Foreskin keratinocyte (primary cell): ENCODE measurements at places on chromosomes 7 and 10. TPM values are rescaled to one million over a fixed set of nuclear protein-coding genes. Genes with fewer than 3 reads are reported as not detected.

- no peak for DNase-seq
Observed at GRCh38 chr7:12612622-12613021, 42.1 kb downstream of the SCIN start.

PON1 gene
- total RNA-seq, result not detected in 2 replicates

ERLIN1 gene
- total RNA-seq, result 42.7 and 49.7 TPM in 2 replicates

DNA sequence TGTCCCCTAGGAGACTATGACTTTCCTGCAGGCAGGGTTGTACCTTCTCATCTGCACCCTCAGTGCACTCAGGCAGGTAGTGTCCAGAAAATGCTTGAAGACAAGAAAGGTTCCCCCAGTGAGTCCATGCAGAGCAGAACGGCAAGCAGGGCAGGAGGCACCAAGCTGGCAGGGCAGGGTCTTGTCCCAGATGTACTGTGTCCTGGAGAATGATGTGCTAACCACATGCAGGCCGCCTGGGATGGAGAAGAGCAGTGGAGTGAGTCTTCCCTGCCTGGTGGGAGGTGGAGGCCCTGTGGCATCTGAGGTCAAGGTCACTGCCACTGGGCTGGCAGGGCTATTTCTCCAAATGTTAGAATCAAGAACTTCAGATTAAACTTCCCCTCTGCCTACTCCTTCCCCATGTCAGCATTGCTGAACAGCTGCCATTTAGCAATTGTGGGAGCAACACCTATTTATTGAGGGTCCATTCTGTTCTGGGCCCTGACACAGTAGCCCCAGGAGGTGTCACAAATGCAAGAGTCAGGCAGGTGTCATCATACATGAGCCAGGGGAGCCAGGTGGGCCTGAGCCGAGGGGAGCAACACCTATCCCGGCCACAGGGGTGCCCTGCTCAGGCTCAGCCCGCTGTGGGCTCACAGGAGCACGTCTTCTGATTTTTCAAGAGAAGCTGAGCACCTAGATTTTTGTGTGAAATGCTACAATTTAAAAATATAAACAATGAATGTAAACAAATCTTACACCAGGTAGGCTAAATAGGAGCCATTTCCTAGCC lies 34.1 kb downstream of the PTPRE start:
- no peak for DNase-seq

VAX1 gene
- 0.04 and 0.14 TPM in 2 replicates for total RNA-seq
